ACHN (cell line): ENCODE measurements at places on chromosomes 5 and 9.

- no peak for DNase-seq
These were observed 483.0 kb downstream of the SEMA5A start for GRCh38 chr5:9062873-9063272.

DNA sequence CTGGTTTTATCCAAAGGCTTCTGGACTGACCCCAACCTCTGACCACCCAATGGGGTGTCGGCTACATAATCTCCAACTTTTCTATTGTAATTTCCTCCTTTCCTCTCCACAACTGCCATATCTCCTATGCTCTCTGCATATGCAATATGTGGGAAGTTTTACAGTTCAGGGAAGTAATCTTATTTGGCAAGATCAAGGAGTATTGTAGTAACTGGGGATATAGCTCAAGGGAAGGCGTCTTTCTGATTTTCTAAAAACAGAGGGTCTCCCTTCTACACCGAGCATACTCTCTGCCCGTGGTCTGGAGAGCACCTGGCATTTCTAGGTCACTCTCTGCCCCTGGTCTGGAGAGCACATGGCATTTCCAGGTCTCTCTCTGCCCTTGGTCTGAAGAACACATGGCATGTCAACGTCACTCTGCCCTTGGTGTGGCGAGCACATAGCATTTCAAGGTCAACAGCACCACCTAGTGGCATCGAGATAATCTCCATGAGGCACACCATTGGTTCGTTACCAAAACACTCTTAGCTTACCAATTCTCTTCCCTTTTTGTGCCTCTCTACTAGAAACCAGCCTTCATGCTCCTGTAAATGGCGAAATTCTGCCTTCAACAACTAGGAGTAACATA is 616.4 kb upstream of the NUDT12 start:
- DNase-seq, result peak; percentile 54

- DNase-seq, result no peak
These were observed 270.7 kb upstream of the ELAVL2 start for GRCh38 chr9:24096756-24097155.

- DNase-seq, result no peak
These were observed 58.0 kb downstream of the SH3GL2 start for GRCh38 chr9:17636821-17637220.

- no peak for DNase-seq
These were observed 102.7 kb downstream of the EHMT1 start for GRCh38 chr9:137721479-137721878.

DNA sequence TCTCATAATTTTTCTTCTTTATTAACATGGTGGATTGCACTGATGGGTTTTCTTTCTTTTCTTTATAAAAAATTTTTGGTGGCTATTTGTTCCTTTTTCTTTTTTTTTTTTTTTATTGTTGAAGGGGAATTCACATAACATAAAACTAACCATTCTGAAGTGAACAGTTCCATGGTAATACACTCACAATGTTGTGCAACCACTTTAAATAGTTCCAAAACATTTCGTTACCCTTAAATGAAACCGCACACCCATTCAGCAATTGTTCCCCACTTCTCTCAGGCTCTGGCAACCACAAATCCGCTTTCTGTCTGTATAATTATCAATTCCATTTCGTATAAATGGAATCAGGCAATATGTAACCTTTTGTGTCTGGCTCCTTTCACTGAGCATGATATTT is 11.7 kb upstream of the SETX start:
- DNase-seq, result no peak

- no peak for DNase-seq
These were observed 484.8 kb downstream of the ZSWIM6 start for GRCh38 chr5:61816585-61817450.

DNA sequence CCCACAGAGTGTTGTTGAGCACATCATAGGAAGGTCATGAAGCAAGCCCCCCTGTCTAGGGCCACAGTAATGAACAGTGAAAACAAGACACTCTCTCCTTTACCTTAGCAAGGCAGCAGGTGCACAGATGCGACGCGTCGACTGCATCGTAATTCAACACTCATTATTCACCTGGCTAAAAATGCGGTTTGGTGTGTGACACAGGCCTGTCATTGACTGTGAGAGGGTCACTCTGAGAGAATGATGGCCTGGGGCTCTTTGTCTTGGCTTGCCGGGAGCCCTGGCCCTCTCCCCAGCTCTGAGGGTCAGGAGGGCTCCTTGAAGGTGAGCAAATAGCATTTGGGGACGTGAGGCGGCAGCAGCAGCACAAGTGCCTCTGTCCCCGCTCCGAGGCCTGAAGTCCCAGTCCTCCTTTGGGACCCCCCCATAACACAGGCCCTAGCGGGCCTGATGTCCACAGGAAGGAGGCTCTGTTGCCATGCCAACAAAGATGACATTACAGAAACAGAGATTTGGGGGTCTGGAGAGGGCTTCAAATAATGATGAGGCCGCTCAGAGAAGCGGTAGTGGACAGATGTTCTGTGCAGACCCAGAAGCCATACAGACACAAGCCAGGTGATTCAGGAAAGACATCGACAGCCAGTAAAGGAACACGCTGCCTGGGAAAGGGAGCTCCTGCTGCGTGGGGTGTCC is 46.7 kb downstream of the SHB start:
- DNase-seq, result no peak

- no peak for DNase-seq
These were observed 1503.0 kb downstream of the EFNA5 start for GRCh38 chr5:106167766-106168165.

DNA sequence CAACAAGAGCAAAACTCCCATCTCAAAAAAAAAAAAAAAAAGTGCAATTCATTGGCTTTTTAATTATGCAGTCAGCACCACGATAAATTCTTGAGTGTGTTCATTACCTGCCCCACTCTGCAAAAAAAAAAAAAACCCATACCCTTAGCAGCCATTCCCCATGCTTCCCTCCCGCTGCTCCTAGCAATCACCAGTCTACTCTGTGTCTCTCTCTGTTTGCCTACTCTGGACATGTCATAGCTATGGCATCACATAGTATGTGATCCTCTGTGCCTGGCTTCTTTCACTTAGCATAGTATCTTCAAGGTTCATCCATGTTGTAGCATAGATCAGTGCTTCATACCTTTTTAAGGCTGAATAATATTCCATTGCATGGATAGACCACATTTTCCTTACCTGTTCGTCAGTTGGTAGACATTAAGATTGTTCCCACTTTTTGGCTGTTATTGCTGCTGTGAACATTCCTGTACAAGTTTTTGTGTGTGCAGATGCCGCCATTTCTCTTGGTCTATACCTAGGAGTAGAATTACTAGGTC is 7.0 kb upstream of the PRR7 start:
- DNase-seq, result no peak

GRCh38 chr5:124436294-124436693 is 310.1 kb downstream of the ZNF608 start:
- no peak for DNase-seq

DNA sequence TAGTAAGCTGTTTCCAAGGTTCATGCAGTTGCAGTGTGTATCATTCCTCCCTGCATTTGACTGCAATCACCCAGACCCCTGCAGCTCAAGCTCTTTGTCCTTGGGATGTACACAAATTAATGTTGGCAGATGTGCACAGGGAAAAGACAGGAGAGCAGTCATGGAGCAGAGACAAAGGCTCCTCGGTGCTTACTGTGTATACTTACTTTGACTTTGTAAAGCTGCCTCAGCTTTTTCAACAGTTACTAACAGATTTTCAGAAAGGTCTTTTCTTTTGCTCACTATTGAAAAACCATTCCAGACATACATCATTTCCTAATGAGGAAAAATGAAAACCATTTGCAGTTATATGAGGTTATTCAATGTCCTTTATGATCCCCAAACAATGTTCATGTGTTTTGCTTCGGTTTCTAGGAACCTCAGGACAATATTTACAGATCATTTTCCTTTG is 124.9 kb downstream of the TTC39B start:
- DNase-seq, result no peak

GRCh38 chr5:126633552-126633951 is 32.8 kb downstream of the PHAX start:
- no peak for DNase-seq

GRCh38 chr9:81584099-81584498 is 105.2 kb downstream of the TLE1 start:
- no peak for DNase-seq

- peak; percentile 86 for DNase-seq
These were observed 37.3 kb upstream of the TRIO start for GRCh38 chr5:14105718-14106410.

DNA sequence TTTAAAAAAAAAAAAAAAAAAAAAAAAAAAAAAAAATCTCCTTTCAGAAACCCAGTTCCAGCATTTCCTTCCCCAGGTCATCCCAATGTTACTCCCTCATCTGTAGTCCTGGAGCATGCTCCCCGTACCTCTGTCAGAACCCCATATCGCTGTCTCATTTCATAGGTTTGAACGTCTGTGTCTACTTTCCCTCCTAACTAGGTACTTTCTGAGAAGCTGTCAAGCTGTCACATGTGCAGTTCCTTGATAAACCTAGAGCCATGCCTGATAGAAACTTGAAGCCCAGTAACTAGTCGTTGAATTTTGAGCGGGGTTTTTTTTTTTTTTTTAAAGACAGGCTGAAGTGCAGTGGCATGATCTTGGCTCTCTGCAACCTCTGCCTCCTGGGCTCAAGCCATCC is 15.6 kb downstream of the EXOSC3 start:
- no peak for DNase-seq

- DNase-seq, result no peak
These were observed 10.4 kb downstream of the BASP1 start for GRCh38 chr5:17227868-17228267.

DNA sequence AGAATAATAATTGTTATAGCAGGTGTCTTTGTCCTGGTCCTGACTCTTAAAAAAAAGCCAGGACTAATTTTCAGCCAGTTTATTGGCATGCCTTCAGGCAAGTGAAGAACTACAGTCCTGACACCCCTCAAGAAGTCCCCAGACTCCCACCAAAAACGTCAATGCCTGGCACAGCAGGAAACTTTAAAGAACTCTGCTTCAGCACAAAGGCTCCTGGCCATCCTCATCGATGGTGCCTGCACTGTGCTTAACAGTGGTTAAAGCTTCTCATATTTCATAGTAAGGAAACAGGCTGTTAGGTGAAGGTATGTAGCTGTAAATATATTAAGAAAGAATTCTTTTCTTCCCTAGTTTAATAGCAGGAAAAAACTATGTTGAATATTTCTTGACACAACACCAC is 280.1 kb upstream of the PUM3 start:
- no peak for DNase-seq

- no peak for DNase-seq
These were observed 3.3 kb downstream of the ACSL6 start for GRCh38 chr5:132008163-132008473.

- no peak for DNase-seq
These were observed 1296.8 kb upstream of the CDH6 start for GRCh38 chr5:29896646-29897045.

- DNase-seq, result peak; percentile 7
These were observed 440.5 kb downstream of the BRINP1 start for GRCh38 chr9:118928722-118929121.

DNA sequence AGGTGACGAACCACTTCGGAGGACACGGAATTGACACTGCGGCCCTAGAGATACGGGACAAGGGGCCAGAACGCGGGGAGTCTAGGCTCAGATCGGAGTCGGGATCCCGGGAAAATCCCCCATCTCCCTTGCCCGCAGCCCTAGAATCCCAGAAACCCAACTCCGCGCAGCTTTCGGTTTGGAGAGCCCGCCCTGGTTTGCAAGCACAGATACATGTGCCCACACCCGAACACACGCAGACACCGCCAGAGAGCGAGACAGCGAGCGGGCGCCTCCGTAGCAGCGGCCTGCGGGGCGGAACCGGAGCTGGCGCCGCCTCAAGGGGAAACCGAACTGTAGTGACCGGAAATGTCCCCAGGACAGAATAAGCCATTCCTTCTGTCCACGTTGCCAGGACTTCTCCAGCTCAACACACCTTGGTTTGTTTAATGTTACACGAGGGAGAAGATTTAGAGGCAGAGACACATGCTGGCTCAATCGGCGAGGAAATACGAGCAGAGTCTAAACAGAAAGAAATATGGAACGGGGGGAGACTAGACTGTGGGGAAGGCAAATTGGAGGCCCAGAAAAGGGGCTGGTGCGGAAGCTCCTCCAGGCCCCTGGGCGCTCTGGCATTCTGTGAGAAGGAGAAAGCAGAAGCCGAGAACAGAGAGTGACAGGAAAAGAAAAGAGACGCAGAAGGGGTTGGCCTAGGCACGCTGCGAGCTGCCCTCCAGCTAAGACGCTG is 2.9 kb upstream of the PAX5 start:
- DNase-seq, result peak; percentile 63

- DNase-seq, result peak; percentile 69
These were observed 23.4 kb upstream of the ZBTB43 start for GRCh38 chr9:126781186-126782052.

GRCh38 chr5:178234750-178235587 is 2.4 kb upstream of the PHYKPL start:
- DNase-seq, result peak; percentile 67

DNA sequence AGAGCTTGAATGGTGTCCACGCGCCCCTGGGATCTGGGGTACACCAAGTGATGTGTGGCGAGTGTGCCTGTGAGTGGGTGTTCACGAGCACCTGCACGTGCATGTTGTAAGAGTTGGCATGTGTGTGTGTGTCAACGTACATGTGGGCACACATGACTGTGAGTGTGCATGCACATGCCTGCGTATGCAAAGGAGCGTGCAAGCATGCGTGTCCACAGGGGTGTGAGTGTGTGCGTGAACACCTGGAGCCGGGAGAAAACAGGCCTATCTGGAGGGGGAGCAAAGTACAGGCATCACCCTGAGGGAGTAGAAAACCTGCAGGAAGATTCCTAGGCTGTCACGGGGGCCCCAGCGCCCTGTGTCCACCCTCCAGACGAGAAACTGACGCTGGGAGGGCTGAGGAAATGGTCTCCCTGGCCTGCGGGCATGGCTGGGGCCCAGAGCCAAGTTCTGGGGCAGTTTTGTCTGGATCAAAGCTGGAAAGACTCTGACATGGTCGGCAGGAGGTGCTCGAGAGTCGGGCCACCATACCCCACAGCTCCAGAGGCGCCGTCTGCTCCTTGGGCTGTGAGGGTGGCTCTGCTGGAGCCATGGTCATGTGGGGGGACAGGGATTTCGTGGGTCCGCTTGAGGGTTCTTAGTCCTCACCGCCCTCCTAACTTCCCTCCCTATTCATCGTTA is 31.8 kb downstream of the PTGES start:
- no peak for DNase-seq

DNA sequence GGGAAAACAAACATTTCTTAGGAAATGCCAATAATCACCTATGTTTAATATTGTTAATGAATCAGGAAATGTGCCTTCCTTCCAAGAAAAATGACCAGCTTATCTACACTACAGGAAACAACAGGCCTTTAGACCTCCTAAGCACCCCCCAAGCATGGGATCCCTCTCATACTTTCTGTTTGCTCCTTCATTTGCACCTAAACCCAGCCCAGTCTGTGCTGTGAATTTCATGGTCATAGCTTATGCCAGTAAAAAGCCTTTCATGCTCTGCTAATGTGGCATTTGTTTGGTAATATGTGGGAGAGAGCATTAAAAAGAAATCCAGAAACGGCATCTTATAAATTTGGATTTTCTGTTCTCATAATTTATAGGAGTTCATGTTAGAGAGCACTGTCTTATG is 511.1 kb downstream of the EBF1 start:
- DNase-seq, result no peak

GRCh38 chr9:133706307-133707050 is 31.7 kb downstream of the SARDH start:
- DNase-seq, result no peak

- no peak for DNase-seq
These were observed 287.1 kb upstream of the CDH9 start for GRCh38 chr5:27325513-27325912.
